Activated CD8-positive, alpha-beta memory T cell treated with anti-CD3 and anti-CD28 coated beads for 48 hours (primary cell): ENCODE measurements at places on chromosomes 13 and 19.

GRCh38 chr13:50892210-50892944 is 17.2 kb upstream of the RNASEH2B start:
- DNase-seq: no peak

DNA sequence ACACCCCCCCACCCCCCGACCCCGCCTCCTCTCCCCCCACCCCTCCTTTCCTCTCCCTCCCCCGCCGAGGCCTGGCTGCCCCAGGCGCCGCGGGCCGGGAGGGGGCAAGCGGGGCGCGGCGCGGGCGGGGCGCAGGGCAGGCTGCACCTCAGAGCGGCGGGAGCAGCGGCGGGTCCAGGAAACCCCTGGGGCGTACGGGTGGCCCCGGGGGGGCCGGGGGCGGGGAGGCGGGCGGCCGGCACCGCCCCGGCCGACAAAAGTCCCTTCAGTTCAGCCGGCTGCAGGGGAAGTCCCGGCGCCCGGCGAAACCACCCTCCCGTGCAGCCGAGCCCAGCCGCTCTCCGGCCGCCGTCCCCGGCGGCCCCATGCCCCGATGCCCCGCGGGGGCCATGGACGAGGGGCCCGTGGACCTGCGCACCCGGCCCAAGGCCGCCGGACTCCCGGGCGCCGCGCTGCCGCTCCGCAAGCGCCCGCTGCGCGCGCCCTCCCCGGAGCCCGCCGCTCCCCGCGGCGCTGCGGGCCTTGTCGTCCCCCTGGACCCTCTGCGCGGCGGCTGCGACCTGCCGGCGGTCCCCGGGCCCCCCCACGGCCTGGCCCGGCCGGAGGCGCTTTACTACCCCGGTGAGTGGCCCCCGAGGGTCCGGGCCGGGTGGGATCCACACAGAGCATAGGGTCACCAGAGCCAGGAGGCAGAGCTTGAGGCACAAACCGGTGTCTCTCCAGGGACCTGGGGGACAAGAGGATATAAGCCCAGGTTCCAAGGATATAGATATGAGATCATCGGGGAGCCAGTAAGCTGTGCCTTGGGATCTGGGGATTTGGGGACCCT is at the start of gene BCL3:
Gene BCL3 (plus strand): TSS at position 283 of the 829 bp plus-strand sequence. CDS start 83 bp downstream, at position 366.
- DNase-seq: peak; percentile 64

- DNase-seq: no peak
Measured at GRCh38 chr13:113443991-113444390, 9.3 kb downstream of the ADPRHL1 start.

DNA sequence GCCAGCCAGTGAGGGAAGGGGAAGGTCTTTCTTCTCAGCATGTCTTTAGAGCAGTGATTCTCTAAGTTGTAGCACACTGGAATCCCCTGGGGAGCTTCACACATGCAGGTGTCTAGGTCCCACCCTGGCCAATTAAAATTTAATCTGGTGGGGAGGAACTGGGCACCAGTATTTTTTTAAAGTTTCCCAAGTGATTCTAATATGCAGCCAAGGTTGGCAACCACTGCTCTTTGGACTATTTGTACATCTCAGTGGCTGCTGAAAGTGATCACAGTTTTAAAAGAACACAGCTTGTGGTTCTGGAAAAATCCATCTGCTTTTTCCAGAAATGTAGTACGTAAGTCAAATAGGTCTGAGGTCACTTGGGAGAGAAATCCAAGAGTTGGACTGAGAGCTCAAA is 10.7 kb upstream of the KATNAL1 start:
- no peak for DNase-seq

- DNase-seq: no peak
Measured at GRCh38 chr13:65875031-65875430, 1355.1 kb downstream of the PCDH9 start.

DNA sequence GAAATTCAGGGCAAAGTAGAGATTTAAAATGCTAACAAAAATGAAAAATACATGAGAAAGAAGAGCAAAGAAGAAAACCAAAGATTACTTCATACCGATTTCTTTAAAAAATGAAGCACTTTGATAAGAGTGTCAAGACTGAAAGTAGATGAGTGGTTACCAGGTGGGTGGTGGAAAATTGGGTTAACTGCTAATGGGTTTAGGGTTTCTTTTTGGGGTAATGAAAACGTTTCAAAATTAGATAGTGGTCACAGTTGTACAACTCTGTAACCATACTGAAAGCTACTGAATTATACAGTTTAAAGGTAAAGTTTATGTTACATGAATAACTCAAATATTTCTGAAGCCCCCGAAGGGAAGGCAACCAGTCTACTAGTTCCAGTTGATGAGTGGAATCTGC is 179.4 kb downstream of the NDFIP2 start:
- no peak for DNase-seq

GRCh38 chr13:31367410-31367809 is 167.6 kb downstream of the B3GLCT start:
- no peak for DNase-seq

GRCh38 chr19:18756896-18757295 is 34.2 kb downstream of the COMP start:
- no peak for DNase-seq

DNA sequence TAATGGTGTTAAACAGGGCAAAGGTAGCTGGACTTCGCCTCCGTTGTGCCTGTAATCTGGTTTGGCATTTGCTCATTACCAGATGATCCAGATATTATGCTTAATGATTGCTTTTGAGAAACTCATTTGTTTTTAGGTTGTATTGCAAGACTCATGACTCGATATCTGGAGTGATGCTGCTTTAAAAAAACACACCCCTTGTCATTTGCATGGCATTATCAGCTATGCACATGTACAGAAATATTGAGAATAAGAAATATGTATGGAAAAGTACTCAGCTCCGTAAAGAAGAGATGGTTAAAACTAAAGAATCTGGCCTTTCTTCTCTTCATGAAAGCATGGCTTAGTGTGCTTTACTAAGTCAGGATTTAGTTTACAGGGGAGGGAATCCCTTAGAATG is 95.0 kb downstream of the ARHGEF7 start:
- DNase-seq: no peak

GRCh38 chr19:35222373-35223015 is 6.0 kb downstream of the FAM187B start:
- DNase-seq: no peak

DNA sequence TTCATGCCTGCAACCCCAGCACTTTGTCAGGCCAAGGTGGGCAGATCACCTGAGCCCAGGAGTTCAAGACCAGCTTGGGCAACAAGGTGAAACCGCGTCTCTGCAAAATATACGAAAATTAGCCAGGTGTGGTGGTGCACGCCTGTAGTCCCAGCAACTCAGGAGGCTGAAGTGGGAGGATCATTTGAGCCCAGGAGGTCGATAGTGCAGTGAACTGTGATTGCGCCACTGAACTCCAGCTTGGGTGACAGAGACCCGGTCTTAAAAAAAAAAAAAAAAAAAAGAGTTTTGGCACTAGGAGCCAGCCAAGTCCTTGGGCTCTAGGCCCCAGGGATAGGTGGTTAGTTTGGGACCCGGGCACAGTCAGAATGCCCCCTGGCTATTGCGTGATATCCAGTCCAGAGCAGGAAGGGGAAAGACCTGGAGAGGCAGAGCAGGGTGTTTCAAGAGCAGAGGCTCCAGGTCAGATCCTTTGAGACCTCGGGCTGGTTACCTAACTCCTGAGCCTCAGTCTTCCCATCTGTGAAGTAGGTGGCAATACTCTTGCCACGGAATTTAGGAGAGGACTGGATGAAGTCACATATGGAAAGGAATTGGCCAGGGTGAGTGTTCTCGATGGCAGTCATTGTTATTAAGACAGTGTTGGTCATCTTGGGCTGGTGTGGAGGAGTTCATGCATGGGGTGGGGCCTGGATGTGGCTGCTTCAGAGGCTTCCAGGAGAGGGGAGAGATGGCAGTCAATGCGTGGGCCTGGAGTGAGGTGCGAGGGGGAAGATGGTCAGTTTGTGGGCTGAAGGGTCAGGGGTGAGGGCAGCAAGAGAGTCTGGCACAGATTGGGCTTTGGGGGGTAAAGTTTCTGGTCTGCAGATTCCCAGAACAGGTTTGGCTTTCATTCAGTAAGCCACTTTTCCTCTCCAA is 2.8 kb downstream of the PPP1R37 start:
- DNase-seq: no peak

DNA sequence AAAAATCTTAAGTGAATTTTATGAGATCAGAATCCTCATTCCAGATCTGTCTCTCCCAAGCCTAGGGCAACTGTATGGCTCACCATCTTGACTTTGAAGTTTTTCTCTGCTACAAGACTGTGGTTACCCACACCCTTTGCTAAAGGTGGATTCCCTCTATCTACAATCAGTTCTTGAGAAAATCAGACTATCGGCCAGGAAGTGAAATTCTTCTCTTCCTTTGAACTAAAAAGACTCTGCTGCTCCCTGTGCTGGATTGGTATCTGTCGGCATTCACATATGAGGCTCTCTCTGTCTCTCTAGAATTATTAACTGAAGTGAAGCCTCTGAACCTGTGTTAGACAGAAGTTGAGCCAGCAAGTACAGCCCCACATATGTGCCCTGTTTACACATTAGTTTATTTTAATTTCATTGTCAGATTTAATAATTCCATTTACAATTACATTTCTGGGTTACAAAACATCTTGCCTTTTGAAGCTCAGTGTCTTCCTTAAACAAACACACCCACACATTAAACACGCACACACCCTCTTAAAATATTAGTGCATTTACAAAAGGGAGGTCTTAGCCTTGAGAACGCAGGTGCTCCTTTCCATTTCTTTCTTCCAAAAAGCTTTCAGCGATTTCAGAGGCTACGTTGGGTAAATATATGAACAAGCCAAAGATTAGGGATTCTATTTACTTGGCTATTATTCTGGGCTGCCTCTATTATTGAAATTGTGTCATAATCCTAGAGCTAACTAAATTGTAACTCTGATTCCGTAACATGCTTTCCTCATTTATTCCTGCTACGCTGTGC is 145.7 kb downstream of the MIPEP start:
- no peak for DNase-seq
